ENCODE measurements at places on chromosomes 2 and 18.

DNA sequence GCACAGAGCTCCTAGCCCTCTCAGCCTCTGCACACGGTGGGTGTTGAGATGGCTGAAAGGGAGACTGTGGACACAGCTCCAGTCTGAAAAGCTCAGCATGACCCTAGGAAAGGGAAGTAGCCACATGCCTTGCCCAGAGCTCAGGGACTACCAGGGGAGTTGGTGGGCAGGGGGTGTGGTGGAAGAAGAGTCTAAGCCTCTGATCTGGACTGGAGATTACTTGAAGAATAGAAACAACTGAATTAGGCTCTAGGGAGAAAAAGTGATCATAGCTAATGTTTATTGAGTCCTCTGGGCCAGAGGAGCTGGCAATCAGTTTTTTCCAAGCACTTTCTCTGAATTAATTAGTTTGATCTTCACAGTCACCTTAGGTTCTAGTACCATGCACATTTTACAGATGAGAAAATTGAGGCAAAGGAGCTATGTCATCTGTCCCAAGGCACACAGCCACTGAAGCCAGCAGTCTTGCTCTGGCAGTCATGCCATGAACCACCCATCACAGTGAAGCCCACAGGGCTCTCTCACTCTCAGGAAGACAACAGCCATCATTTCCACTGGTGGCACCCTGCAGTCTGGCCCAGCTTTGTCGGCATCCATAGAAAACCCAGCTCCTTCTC is 10.3 kb downstream of the SDC1 start:
- no peak for DNase-seq

DNA sequence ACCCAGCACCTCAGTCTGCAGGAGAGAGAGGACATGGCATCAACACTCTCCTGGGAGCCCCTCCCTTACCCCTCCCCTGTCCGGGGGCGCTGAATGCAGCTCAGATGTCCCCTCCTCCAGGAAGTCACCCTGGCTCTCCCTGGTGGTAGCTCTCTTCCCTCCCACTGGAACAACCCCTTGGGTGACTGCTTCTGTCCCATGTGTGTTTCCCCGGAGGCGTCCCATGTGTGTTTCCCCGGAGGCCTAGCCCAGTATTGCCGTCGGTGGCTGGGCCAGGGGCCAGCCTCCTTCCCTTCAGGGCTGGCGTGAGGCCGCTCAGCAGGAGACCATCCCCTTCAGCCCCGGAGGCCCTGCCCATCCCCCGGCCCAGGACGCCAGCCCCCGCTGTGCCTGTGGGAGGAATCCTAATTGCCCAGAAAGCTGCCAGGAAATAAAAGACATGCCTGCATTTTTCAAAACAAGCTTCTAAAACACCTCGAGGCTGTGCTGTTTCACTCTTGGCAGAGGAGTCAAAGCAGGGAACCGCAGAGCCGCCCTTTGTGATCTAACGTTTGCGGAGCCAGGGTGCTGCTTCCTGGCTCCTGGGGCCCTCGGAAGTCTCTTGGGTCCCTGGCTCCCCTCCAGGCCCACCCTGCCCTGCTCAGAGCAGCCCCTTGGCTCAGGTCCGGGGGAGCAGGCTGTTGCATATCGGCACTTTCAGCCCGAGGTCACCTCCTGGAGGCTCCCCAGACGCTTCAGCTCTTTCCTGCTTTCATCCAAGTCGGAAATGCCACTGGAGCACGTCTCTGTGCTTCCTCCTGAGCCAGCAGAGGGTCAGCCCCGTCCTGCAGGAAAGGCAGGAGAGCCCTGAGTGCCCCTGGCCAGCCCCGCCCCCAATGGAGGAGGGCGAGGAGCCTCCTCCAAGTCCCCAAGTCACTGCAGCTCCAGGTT is 11.4 kb downstream of the SNED1 start:
- peak; percentile 57 for DNase-seq

GRCh38 chr2:197958592-197959150 is 154.3 kb downstream of the PLCL1 start:
- DNase-seq = no peak

GRCh38 chr2:113224647-113225236 is 51.0 kb downstream of the PSD4 start:
- no peak for DNase-seq

DNA sequence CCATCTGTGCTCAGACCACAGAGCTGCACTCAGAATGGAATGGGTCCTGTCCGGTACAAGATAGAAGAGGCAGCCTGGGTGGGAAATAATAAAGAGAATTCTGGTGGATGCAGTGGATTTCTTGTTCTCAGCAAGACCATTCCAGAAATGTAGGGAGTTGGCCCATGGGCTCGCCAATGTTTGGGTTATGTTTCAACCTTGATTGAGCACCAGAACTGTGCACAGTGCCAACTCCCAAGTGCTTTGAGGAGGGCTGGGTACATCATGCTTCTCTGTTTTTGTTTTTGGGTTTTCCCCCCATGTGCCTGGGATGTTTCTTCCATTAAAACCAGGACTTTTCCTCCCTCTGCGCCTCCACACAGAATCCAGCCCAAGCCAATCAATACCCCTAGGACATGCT is 304.1 kb downstream of the TNS1 start:
- no peak for DNase-seq

DNA sequence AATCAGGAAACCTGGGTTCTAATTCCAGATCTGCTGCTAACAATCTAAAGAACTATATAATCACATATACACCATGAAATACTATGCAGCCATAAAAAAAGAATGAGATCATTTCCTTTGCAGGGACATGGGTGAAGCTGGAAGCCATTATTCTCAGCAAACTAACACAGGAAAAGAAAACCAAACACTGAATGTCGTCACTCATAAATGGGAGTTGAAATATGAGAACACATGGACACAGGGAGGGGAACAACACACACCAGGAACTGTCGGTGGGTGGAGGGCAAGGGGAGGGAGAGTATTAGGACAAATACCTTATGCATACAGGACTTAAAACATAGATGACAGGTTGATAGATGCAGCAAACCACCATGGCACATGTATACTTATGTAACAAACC is 33.2 kb downstream of the CDH2 start:
- DNase-seq = no peak

DNA sequence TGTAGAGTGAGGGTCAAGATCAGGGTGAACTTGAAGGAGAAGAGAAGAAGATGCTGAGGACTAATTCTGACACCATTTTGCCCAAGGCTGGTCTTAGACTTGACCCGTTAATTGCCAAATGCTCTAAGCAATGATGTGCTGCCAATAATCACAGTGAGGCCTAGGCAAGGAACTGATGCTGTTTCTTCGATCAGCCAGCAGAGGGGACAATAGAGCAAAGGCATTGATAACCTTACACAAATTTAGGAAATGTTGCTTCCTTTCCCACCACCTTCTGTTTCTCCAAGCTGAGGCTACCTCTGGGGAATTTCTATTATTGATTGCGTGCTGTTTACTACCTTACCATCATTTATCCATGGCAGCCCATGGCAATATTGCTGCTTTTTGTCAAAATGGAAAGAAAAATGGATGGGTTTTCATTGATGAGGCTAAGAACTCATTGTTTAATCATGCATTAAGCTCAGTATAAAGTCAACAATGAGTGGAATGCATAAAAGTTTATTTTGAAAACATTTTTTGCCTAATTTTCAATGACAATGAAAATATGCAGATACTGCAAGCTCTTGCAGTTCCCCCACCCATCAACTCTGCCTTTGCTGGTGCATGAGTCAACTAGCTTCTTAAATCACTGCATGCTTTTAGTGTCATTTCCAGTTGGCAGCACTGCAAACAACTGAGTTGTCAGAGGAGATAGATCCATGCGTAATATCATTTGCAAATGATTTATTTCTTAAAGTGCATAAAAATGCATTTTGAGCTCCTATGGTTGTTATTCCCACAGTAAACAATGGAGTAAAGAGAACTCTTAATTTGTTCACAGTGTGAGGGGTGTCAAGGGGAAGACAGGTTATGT is 116.4 kb upstream of the NYAP2 start:
- DNase-seq = no peak

- DNase-seq = no peak
Measured at GRCh38 chr2:136253288-136254004, 135.5 kb upstream of the CXCR4 start.

Data from left lobe of liver (tissue), 2 donors.